Stimulated activated CD8-positive, alpha-beta memory T cell treated with anti-CD3 and anti-CD28 coated beads, Interleukin-12 subunit alpha, Interleukin-12 subunit beta, amount 100 ng/mL, for 1 hour (primary cell): ENCODE measurements at places on chromosomes 11 and 22.

GRCh38 chr11:95702526-95702925, 87.1 kb downstream of the FAM76B start:
- no peak for DNase-seq

DNA sequence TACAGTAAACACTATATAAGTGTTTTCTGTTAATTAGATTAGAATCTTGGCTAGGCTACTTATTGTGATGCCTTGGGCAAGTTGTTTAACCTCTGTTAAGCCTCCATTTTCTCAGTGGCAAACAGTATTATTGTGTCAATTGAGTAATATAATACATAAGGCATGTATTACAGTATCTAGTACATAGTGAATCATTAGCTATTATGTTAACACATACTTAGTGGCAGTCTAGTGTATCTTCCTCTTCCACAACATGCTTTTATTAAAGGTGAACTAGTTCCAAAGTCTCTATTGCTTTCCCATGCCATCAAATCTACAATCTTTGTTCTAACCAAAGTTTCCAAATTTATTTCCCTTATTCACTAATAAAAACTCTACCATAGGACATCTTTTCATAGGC, 200.9 kb downstream of the SOX6 start:
- no peak for DNase-seq

DNA sequence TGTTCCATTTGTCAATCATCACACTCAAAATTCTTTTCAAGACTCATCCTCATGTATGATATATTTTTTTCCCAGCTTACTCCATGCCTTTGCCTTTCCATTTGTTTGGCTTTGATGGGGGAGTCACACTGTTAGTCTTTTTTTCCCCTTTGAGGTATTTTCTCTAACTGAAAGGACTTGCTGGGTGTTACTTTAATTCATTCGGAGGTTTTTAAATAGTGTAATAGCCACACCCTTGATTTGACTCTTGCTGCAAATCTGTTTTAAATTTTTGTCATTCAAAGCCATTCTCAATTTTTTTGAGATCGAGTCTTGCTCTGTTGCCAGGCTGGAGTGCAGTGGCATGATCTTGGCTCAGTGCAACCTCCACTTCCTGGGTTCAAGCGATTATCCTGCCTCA, 84.1 kb downstream of the C11orf87 start:
- no peak for DNase-seq

- DNase-seq = no peak
Measured at GRCh38 chr11:66293777-66294625, 2.3 kb downstream of the TMEM151A start.

GRCh38 chr11:96197801-96198701, 144.9 kb downstream of the MAML2 start:
- DNase-seq = no peak

- no peak for DNase-seq
Measured at GRCh38 chr22:39529487-39529851, 3.1 kb downstream of the RPS19BP1 start.

- no peak for DNase-seq
Measured at GRCh38 chr11:57597461-57597915, at the start of gene SERPING1. Gene SERPING1, plus strand, starts transcription at chr11:57597685. Its CDS starts 586 bp downstream, at chr11:57598271.

- DNase-seq = no peak
Measured at GRCh38 chr11:46845440-46845739, 690 bp downstream of the CKAP5 start.

DNA sequence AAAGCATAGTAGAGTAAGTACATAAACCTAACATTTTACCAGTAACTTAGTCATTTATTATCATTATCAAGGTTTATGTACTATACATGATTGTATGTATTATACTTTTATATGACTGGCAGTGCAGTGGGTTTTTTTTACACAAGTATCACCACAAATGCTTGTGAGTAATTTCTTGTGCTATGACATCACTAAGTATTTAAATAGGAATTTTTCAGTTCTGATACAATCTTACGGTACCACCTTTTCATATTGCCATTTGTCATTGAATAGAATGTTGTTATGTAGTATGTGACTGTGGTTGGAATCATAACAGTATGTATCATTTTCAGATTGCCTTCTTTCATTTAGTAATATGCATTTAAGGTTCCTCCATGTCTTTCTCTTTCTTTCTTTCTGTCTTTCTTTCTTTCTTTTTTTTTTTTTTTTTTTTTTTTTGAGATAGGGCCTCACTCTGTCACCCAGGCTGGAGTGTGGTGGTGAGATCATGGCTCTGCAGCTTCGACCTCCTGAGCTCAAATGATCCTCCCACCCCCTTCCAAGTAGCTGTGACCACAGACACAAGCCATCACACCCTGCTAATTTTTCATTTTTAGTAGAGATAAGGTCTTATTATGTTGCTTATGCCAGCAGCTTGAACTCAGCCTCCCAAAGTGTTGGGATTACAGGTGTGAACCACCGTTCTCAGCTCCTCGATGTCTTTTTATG, 18.6 kb downstream of the ATM start:
- DNase-seq = no peak

GRCh38 chr22:29722151-29722550, 2.3 kb downstream of the CABP7 start:
- DNase-seq = no peak

- DNase-seq = no peak
Measured at GRCh38 chr22:35900483-35901168, 128.0 kb downstream of the RBFOX2 start.

DNA sequence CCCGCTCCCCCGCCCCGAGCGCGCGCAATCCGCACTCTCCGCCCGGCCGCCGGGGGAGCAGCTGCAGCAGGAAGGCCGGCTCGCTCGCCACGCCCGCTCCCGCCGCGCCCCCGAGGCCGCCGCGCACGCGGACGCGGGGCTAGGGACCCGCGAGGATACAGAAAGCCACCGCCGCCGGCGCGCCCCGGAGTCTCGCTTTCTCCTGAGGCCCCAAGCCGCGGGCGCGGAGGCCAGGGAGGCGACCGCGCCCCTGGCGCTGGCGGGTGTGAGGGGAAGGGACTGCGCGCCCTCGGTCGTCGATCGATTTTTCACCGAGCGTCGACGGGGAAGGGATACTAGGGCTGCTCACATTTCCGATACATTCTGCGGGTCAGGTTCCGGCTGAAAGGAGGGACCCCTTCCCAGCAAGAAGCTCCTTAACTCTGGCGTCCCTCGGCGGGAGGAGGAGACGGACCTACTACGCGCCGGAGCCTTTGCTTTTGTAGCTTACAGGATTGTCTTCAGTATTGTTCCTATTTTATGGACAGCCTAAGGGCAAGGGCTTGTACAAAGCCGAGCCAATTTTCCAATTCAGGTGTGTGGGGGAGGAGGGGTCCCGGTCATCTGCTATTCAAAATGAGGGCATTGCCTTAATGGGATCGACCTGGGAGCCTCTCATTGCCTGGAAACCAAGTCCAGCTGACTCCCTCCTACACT, 416 bp upstream of the GAB2 start:
- peak; percentile 59 for DNase-seq

- DNase-seq = no peak
Measured at GRCh38 chr22:30546616-30547015, at the start of gene SEC14L6. Gene SEC14L6, minus strand, starts transcription at chr22:30546741. Its CDS starts 59 bp downstream, at chr22:30546682.

GRCh38 chr22:50696799-50697561, 24.4 kb downstream of the SHANK3 start:
- no peak for DNase-seq

- no peak for DNase-seq
Measured at GRCh38 chr11:57584341-57584740, 13.1 kb upstream of the SERPING1 start.

- DNase-seq = no peak
Measured at GRCh38 chr22:29391546-29391945, 3.2 kb upstream of the AP1B1 start.
